ENCODE measurements at places on chromosomes 7 and 10.

DNA sequence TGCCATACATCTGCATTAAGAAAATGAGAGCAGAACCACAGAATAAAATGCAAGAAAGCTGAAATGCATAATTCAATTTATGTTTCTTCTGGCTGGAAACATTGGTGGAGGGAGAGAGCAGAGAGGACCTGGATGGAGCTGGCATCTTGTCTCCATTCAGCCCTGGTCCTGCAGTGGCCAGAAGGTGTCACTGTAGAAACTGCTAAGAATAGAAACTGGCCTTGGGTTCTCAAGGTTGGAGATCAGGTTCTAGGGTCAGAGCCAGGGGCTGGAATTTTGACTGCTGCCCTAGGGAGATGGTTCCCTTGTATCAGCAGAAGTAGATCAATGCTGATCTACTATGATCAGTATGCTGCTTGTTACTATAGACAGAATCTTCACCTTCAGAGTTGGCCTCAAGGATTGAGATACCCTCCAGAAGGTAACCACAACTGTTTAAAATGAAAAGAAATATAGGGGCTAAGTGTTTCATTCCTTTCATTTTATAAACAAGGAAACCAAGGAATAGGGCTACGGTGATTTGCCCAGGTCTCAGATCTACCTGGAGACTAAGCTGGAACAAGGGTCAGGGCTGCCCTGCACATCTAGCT is 13.1 kb downstream of the TAS2R41 start:
- no peak for DNase-seq

GRCh38 chr7:18555120-18555519 is 59.6 kb downstream of the HDAC9 start:
- DNase-seq = no peak

DNA sequence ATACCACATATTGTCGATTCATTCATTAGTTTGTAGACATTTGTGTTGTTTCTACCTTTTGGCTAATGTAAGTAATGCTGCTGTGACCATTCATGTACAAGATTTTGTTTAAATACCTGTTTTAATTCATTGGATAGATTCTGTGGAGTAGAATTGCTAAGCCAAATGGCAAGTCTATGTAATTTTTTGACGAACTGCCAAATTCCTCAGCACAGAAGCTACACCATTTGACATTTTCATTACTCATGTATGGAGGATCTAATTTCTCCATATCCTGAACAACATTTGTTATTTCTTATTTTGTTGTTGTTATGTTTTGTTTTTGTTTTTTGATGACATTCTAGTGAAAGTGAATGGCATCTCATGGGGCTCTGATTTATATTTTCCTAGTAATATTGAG is 1351.3 kb upstream of the SORCS1 start:
- no peak for DNase-seq

DNA sequence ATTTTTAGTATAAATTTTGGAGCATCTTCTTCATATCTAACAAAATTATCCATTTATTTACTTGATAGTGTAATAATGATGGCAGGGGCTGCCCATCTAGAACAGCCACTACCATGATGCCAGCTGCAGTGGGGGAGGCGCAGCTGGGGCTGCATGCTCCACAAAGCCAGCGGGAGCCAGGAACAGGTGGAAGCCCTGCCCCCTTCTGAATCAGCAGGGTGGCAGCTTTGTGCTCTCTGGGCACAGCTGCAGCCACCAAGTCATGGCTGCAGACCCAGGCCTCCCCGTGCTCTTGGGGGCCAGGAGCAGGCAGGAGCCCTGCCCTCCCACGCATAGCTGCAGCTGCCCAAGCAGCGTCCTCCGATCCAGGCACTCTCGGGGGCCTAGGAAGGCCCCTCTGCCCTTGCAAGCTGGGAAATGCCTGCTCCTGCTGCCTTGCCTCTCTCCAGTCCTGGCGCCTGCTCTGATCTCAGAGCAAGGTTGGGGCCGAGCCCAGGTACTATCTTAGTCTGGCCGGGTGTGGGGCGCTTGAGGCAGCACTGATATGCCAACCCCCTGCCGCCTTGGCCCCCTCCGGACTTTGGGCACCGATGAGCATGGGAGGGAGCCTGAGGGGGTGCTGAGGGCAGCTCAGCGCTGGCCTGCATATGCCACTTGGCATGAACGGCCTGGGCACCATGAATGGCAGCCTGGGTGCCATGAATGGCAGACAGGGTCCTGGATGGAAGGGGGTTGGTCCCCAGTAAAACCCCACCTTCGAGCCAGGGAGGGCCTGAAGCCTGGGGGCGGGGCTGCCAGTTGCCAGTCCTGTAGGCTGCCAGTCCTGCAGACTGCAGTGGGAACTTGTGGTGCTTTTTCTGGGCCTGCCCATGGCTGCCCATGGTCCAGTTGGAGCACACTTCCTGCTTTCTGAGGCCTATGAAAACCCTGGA is 1110.8 kb upstream of the POT1 start:
- no peak for DNase-seq

DNA sequence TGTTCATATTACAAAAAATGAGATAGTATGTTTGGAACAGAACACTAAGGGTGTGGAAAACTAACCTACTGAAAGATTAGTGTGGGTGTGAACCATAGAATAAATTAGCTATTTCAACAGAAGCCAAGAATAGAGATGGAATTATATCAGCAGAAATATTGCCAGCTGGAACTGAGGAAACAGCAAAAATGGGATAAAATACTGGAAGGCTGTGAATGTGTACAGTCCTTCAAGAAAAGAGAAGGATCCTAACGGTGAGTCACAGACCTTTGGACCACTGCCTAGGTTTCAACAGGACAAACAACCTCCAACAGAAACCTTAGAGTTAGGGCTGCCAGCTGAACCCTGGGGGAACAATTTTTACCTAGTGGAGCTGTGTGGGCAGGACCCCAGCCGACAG is 395.0 kb downstream of the ZWINT start:
- no peak for DNase-seq

DNA sequence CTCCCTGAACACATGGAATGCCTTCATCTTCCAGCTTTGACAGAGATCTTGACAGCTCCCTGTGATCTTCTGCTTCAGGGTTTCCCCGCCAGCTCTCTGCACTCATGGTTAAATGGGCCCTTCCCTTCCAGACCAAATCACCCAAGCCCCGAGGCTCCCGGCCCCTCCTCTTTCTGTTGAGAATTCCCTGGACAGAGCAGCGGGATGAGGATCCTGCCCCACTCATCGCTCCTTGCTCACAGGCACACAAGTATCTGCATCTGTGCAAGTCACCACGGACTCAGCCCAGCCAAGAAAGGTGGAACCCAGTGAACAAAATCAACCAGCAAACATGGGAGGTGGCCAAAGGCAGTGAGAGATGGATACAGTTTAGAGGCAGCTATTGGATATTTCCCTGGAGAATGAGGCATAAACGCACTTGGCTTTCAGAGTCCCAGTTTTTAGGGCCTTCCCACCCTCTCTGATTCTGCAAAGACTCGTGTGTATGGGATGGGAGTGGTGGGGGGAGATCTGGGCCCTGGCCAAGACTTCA is 37.7 kb upstream of the CXCL12 start:
- DNase-seq = no peak

- DNase-seq = no peak
Observed at GRCh38 chr10:103763374-103764202, 91.8 kb downstream of the SH3PXD2A start.

DNA sequence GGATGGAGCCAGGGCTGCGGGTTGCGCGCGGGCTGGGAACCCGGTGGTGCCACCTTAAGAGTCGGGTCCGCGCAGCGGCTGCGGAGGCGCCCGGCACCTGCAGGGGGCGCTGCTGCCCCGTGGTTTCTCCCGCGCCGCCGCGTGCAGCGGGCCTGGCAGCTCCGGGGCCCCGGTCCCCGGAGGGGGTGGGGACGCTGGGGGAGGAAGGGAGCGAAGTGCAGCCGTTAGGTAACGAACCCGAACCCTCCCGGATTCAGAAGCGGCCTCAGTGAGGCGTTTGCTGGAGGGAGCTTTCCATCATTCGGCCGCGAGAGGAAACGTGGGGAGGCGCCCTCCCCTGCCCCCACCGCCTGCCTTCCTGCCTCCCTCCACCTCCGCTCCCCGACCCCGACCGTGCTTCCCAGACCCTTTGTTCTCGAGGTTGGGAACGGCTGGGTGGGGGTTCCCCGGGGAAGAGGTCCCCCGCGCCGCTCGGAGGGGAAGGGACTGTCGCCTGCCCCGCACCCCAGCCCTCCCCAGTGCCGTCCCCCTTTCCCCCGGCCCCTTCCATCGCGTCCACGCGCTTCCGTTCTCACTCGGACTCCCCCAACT is 29.6 kb downstream of the SKIDA1 start:
- peak; percentile 34 for DNase-seq

- no peak for DNase-seq
Observed at GRCh38 chr7:143284591-143285469, at the start of gene TMEM139. Gene TMEM139, plus strand, starts transcription at chr7:143284958. Its CDS starts 1,000 bp downstream, at chr7:143285958.

DNA sequence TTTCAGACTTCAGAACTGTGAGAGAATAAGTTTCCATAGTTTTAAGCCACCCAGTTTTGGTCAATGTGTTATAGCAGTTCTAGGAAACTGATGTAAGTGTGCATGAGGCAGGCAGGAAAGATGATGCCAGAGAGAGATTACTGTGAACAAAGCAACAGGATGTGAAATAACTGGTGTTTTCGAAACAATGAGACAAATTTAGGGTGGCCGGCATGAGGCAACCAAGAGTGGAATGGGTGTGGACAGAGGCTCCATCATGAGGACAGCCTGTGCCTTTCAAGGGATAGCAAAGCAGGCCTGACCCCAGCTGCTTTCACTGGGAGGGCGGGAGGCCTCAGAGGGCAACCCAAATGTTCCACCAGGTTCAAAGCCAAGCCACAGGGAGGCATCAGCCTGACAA is 67.3 kb upstream of the UCN3 start:
- no peak for DNase-seq

DNA sequence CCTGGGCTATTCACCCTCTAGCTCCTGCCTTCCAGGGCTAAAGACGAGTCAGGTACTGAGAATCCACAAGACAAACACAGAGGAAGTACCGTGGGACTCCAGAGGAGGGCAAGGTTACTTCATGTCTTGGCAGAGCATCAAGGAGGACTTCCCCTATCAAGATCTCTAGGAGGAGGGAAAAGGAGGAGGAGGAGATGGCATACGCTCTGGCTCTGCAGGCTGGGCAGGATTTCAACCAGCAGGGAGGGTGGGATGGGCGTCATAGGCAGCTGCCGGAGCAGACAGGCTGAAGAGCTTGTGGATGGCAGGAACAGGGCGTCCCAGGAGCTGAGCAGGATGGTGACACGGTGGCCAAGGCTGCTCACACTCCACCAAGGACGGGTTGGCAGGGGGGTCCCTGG is 21.3 kb downstream of the MDH2 start:
- DNase-seq = no peak

- DNase-seq = no peak
Observed at GRCh38 chr7:450741-451140, 68.9 kb downstream of the PDGFA start.

DNA sequence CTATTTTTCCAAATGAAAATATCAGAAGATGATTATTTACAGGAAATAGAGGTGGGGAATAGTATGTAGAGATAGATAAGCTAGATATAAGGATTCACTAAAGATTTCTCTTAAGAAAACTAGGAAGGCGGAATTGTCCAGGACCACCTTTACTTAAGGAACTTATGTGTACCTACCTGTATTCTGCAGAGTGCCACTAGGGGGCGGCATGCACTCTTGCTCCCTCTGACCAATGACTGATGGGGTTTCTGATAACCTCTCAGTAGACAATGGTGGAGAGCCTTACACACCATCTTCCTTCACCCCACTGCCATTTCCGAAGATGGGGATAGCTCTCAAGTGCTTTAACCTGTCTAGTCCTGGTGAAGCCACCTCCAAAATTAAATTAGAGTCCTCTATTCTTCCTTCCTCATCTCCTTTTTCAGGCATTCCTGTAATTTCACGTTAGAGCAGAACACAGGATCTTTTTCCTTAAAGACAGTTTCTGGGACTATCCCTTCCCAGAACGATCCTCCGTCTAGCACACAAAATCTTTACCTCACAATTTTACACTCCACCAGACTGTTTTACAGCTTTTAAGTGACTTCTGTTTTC is 453.1 kb downstream of the SORCS1 start:
- DNase-seq = no peak

- DNase-seq = no peak
Observed at GRCh38 chr10:45249978-45250693, 65.3 kb downstream of the OR13A1 start.

- no peak for DNase-seq
Observed at GRCh38 chr7:99357701-99358490, 16.6 kb upstream of the ARPC1B start.

DNA sequence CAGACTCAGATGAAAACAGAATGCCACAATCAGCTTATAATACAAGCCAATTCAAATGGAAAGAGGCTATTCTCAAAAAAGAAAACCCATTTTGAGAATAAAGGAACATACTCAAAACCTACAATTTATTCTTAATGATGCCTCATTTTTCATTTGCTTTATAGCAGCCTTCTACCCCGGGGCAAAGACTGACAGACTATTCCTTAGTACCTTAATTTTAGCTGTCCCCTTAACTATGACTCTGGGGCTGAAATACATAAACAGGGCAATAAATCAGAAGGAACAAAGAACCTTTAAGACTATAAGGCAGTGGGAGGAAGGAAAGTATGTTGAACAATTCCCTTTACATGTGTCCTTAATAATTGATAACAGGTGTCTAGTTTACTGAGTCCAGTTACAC is 76.8 kb downstream of the TMEM106B start:
- no peak for DNase-seq

GRCh38 chr10:13703101-13703818 is 116.5 kb downstream of the PRPF18 start:
- DNase-seq = no peak

- DNase-seq = no peak
Observed at GRCh38 chr10:112782200-112782907, 167.7 kb upstream of the TCF7L2 start.
